CD4-positive, alpha-beta T cell (primary cell): ENCODE measurements at places on chromosomes 16 and 17.

GRCh38 chr17:146983-147761 lies 9.8 kb downstream of the SCGB1C2 start:
- DNase-seq = peak; percentile 22

DNA sequence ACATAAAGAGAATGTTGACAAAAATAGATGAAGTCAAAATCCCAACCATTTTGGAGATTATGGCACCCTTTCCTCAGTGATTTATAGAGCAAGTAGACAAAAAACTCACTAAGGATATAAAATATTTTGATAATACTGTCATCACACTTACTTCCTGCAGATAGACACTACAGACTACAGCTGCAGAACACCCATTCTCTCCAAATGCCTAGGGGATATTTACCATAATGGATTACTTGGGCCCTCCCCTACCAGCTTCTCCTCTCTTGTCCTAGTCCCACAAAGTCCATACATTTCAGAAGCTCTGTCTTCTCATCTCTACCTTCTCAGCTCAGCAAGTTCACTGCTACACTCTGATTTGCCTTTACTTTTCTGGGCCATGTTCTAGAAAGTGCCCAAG lies 37.2 kb upstream of the CCNF start:
- DNase-seq = no peak

GRCh38 chr17:48241131-48241591 lies 133.6 kb downstream of the SNX11 start:
- no peak for DNase-seq

DNA sequence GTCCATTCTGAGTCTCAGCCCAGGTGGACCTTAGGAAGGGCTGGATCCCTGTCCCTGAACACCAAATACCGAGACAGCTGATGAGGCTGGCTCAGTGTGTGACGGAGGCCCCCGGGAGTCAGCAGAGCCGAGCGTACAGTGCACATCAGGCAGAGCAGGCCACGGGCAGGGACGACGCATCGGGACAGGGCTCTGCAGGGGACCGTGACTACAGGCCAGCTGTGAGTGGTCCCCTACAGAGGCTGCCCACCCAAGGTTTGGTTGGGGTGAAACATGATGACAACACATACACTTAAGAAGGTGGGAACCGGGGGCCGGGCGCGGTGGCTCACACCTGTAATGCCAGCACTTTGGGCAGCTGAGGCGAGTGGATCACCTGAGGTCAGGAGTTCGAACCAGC lies 6.4 kb downstream of the CCDC137 start:
- no peak for DNase-seq

DNA sequence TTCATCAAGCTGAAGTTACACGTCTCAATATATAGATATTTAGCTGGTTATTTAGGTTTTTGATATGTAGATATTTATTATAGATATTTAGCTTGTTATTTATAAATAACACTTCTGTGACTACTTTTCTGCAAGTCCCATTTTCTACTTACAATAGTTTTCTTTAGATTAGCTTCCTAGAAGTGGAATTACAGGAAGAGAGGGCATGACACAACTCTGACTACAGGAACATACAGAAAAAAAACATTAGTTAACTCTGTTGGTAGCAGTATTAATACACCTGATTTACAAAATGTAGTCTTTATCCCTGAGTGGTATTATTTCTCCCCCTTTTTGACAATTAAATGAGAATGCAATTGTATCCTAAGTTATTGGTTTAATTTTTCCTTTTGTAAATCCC lies 21.2 kb upstream of the CCL1 start:
- DNase-seq = no peak

- no peak for DNase-seq
Measured at GRCh38 chr16:87123356-87124001, 193.7 kb downstream of the C16orf95 start.
